Fibroblast of pulmonary artery (primary cell): ENCODE measurements at places on chromosomes 7 and 10.

GRCh38 chr10:12595936-12596576 is 246.7 kb downstream of the CAMK1D start:
- no peak for DNase-seq

GRCh38 chr7:44128721-44129582 is 5.6 kb upstream of the POLD2 start:
- no peak for DNase-seq

- no peak for DNase-seq
These were observed 287.8 kb upstream of the MKLN1 start for GRCh38 chr7:131039836-131040235.

- DNase-seq, result no peak
These were observed 308.5 kb upstream of the NFE2L3 start for GRCh38 chr7:25843467-25843866.

DNA sequence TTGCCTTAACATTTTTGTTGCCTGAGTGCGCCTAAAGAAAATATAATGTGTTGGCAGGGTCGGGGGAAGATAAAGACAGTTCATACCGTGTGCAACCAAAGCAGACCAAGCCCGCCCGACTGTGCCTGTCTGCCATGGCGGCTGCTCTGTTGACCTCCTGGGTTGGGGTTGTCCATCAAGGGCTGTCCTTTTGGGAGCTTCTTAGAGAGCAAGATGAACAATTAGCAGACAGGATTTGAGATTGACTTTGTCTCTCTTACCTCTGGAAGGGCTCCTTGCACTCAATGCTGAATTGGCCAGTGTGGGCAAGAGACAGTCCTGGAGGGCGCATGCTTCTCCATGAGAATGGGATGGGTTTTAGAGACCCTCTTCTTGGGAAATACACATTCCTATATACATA is 319.6 kb downstream of the GLRX3 start:
- no peak for DNase-seq
